Activated CD4-positive, alpha-beta T cell treated with anti-CD3 and anti-CD28 coated beads for 4 hours (primary cell): ENCODE measurements at places on chromosomes 1 and 21.

- DNase-seq: no peak
These were observed 149.3 kb downstream of the SYF2 start for GRCh38 chr1:25082995-25083394.

- DNase-seq: peak; percentile 12
These were observed 20.9 kb upstream of the MAN1A2 start for GRCh38 chr1:117346206-117346928.

- DNase-seq: no peak
These were observed 8.4 kb downstream of the CFH start for GRCh38 chr1:196660272-196660671.

GRCh38 chr1:38852780-38853179, 6.8 kb downstream of the RRAGC start:
- DNase-seq: no peak

- peak; percentile 38 for DNase-seq
These were observed 55.9 kb downstream of the ITPKB start for GRCh38 chr1:226682871-226683814.

GRCh38 chr1:203467550-203467921, 8.1 kb upstream of the PRELP start:
- no peak for DNase-seq

- no peak for DNase-seq
These were observed 28.3 kb downstream of the PTPRC start for GRCh38 chr1:198667186-198667585.

GRCh38 chr1:52552236-52552504, 722 bp downstream of the TUT4 start:
- peak; percentile 66 for DNase-seq

GRCh38 chr1:38577385-38577784, 282.2 kb downstream of the RRAGC start:
- no peak for DNase-seq
